Stimulated activated naive CD8-positive, alpha-beta T cell treated with anti-CD3 and anti-CD28 coated beads, Interleukin-15, Interleukin-2, amounts not matched to agents 100 U/mL and 50 U/mL, for 24 hours (primary cell): ENCODE measurements at places on chromosomes 2 and 18.

DNA sequence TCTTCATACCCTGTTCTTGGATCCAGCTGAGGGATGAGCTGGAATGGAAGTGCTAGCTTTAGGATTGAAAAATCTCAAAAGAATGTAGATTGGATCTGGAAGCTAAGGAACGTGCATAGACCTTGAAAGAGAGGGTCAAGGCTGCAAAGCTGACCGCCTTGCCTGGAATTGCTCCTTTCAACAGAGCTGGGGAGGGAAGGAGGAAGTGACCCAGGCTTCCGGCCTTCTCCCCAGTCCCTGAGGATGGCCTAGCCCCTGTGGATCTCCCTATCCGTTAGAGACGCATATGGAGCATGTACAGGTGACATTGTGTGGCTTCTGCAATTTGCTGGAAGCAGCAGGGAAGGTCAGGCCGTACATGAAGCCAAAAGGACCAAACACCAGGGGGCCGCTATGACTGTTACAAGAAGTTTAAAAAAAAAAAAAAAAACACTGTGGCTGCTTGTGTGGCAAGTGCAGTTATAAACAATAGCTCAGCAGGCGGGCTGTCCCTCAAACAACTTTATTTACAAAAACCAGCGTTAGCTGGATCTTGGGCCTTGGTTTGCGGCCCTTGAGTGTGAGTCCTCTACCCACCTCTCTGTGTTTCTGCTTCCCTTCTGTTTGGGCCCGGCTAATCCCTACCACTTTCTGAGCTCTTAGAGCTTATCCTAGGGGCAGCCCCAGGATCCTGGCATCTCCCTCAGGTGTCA is 227.6 kb downstream of the SEPTIN10 start:
- no peak for DNase-seq

- DNase-seq, result no peak
Observed at GRCh38 chr2:11719230-11719977, 27.0 kb upstream of the LPIN1 start.

GRCh38 chr2:120430501-120430830 is 84.5 kb downstream of the INHBB start:
- no peak for DNase-seq

GRCh38 chr18:7633171-7633570 is 66.1 kb downstream of the PTPRM start:
- DNase-seq, result no peak

GRCh38 chr2:20446255-20446916 is 488 bp upstream of the RHOB start:
- DNase-seq, result no peak

GRCh38 chr2:148812306-148812705 is 62.7 kb upstream of the KIF5C start:
- DNase-seq, result no peak

GRCh38 chr18:49399003-49399402 is 61.4 kb downstream of the DYM start:
- no peak for DNase-seq

DNA sequence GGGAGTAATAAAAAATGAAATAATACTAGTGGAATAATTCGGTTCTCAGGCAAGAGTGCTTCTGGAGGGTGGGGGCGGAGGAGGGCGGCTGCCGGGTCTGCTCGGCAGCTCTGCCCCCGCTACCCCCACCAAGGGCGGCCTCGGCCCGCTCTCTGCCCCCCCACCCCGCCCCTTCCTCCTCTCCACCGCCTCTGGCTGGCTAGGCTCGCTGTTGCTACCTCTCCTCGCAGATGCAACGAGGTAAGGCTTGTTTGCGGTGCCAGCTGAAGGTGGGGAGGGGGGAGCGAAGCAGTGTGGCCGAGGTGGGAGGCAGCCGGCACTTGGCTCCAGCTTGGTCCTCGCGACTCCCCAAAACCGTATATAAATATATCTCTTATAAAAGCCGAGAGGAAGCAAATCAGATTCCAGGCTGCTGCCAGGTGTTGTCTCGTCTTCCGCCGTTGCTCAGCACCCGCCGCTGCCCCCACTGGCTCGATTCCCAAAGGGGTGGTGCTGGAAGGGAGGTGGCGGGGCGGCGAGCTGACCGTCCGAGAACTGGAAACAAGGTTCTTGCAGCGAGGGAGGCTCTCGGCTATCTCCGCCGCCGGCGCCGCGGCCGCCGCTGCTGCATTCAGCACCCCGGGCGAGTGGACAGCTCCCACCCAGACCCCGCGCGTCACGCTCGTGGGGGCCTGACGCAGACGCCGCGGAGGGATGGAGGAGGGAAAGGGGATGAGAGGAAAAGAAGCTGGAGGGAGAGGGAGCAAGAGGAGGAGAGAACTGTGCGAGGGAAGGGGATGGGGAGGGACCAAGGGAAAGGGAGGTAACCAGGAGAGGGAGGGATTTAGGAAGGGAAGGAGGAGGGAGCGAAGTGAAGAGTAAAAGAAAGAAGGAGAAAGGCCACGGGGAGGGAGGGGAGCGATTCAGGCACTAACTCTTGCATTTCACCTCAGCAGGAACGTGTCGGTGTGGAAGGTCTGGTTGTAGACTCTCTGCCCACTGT is at the start of gene MARCHF4:
Gene MARCHF4, minus strand, starts transcription at position 763 of the 982 bp plus-strand sequence. CDS start 2,223 bp downstream, outside the sequence.
- DNase-seq, result peak; percentile 78

GRCh38 chr2:88603146-88603545 is 24.1 kb downstream of the EIF2AK3 start:
- no peak for DNase-seq

- DNase-seq, result no peak
Observed at GRCh38 chr2:75462206-75462605, 98.5 kb downstream of the EVA1A start.

DNA sequence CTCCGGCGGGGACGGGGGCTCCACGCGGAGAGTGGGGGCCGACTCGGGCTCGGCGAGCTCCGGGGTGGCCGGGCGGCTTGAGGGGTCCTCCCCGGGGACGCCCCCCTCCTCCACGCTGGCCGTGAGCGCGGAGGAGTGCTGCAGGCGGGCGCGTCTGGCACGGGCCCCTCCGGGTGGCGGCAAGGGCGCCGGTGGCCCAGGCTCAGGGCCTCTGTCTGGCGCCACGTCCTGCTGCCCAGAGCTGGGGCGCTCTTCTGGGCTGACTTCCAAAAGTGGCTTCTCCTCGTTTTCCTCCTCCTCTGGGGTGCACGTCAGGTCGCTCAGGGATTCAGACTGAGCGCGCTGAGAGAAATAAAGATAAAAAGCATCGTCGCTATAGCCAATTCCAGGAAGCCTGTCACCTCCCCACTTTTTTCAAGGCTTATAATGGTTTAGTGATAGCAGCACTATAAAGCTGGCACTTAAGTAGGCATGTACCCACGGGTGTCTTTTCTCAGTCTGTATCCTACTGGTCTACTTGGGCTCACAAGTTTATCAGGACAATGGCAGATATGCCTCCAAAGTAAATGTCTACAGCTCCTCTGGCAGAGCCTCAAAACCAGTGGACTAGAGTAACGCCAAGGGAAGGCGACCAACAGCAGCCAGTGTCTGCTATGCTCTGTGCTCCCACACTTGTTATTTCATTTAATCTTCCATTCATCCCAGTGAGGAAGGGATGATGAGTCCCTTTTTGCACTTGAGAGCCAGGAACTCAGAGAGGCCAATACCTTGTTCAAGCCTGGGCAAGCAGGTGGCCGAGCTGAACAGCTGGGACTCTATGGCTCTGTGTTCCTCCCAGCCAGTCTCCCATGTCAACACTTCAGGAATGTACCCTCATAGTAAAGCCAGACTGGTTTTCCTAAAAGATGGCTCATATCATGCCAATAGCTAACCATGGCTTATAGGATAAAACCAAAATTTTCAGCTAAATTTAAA is 92.6 kb upstream of the MGAT4A start:
- no peak for DNase-seq

- no peak for DNase-seq
Observed at GRCh38 chr2:109333414-109334210, 204.6 kb downstream of the SH3RF3 start.

- DNase-seq, result no peak
Observed at GRCh38 chr2:203687165-203687564, 19.3 kb upstream of the CD28 start.

DNA sequence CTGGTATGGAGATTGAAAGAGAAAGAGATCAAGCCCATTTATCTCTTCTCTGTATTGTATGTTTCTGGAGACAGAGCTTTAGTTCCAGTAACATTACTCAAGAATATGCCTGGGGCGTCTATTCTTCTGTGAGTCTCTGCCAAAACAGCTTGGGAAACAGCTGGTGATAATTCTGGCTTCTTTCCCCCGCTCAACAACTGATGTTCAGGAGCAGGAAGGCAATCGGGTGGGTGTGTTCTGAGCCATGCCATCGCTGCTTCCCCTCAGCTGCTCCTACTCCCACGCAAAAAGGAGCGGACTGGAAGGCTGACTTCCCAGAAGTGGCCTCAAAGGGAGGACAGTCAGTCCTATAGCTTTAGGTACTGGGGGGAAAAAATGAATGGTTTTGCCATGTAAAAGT is 695.1 kb downstream of the PLCL1 start:
- DNase-seq, result no peak

DNA sequence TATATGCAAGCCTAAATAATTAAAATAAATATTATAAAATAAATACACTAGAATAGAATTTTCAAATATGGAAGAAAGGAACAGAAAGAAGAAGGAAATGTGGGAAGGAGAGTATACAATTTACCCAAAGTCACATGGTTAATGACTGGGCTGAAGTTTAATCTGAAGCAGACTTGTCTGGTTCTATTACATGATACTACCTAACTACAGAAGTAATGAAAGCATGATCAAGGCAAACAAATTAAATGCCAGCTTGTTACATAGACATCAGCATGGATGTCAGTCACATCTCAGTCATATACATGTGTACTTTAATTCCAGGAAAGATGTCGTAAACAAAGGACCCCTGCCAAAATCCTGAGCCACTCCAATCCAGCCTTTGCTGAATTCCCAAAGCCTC is 1060.8 kb downstream of the CNTNAP5 start:
- no peak for DNase-seq

DNA sequence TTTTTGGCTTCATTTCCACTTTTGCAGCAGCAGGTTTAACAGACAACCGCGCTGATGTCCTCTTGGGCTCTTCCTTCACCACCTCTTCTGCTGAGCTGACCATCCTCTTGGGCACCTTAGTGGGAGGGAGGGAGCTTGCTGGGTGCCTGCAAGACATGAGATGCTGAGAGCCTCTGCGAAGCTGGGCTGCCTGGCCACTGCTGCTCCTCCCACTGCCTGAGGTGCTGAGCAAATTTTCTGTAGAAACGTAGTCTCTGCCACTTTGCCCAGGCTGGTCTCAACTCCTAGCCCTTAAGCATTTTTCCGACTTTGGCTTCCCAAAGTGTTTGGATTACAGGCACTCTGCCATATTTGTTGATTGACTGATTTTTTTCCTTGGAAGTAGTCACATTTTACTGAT is 422.2 kb upstream of the MC4R start:
- no peak for DNase-seq

DNA sequence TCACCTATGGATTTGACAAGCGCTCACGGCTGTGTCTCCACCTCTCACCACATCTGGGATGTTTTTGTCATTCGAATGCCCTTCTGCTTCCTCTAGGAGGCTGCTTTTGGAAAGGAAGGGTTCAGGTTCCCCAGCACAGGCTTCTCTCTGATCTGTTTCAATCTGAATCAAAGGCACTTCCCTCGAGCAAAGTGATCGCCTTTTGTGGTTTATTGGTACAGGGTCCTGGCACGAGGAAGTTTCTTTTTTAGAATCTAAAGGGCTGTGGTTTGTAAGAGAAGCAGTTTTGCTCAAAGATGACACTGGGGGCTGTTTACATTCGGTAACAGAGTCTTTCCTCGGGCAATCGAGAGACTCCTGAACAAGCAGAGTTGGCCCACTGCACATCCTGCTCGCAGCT is 145.0 kb downstream of the DAW1 start:
- DNase-seq, result no peak

DNA sequence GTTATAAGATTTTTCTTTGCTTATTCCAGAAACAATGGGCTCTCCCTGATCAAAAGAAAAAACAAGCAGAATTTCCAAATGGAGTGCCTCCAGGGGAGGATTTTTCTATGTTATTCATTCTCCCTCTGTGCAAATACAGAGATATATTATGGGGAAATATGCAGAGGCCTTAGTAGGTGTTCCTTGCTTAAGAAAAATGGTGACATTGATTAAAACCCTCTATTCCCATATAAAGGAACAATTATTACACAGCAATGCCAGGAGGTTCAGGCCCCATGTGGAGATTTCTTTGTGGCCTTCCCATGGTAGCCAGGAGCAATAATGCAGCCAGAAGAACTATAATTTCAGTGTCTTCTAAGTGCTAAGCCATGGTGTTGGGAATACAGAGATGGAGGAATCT is 255.9 kb upstream of the CXCR4 start:
- no peak for DNase-seq

DNA sequence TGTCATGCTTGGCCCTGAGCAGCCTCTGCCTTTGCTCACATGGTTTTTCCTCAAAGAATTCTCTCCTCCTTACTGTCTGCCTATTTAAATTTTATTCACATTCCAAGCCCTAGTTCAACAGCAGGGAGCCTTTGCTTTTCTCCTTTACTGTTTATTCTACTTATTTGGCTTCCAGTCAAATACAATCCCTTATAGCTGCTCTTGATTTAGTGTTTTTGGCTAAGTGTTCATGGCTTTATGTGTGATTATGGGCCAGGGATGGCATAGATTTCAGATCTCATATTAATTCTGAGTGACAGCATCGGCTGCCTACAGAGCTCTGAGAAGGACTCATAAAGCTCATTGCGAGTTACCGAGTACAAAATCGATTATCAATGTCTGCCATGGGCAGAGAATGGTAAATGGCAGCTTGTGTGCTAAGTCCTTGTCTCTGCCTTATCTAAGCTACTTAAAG is 106.7 kb downstream of the METTL8 start:
- no peak for DNase-seq

DNA sequence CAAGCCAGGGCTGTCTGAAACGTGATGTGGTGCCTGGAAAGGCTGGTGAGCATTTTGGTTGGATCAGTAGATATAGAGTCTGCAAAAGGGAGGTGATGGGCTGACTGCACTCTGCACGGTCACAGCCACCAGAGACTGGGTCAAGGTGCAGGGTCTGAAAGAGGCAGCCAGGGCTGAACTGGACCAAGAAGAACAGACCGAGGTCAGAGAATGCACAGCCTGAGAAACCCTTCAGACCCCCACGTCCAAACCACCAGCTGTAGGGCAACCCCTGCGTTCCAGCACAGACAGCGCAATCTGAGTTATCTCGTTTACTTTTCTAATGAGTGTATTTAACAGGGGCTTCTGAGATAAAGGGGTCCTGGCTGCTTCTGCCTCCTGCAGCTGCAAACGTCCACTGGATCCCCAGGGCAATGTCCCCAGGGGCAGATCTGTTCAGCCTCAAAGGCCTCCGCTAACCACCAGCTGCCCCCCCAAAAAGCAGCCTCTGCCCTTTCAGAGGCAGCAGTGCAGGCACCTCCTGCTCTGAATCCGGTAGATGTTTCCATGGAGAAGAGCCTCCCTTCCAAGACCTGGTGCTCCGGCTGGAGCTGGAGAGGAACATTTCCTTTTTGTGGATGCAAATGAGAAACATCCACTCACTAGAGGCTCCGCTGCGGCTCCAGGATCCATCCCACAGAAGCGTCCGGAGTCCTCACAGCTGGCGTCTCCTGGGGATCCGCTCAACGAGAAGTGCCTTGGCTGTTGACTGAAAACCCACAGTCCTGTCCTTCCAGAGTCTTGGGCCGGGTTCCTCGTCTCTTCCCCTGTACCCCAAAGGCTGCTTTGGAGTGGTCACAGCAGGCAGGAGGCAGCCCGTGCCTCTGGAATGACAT is 970 bp upstream of the KCNG2 start:
- DNase-seq, result no peak
